ENCODE measurements at places on chromosomes 11 and 22.
A peak's percentile ranks its signal among the peaks of the same experiment; 100 is the strongest.

- no peak for DNase-seq
Measured at GRCh38 chr11:66346476-66347424, 679 bp downstream of the B4GAT1 start.

DNA sequence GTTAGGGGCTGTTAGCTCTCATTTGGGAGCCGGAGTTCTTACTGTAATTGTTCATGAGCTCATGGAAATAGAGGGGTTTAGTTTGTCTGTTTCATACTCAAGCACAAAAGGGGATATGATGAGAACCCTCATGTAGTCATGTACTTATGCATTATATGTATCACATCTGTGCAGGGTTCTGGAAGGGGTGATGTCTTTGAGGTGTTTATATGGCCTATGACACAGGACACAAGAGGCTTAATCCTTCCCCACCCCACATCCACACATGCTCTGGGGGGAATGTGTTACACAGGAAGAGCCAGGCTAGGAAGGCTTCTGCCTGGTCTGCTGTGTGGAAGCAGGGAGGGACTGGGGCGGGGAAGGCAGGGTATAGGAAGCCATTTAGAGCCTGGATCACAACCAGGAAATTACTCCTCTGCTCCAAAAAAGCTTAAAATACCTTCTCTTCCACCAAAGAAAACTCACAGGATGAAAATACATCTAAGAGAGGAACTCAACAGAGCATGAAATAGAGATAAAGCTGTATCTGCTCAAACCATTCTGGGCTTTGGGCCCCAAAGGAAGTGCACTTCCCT lies 316.1 kb downstream of the TMEM135 start:
- DNase-seq: no peak

- no peak for DNase-seq
Measured at GRCh38 chr11:129720156-129720555, 95.5 kb upstream of the TMEM45B start.

- no peak for DNase-seq
Measured at GRCh38 chr11:90836031-90836430, 613.2 kb upstream of the CHORDC1 start.

- DNase-seq: no peak
Measured at GRCh38 chr22:37752189-37753087, 55.3 kb upstream of the GCAT start.

GRCh38 chr11:106379712-106380111 lies 302.2 kb downstream of the AASDHPPT start:
- DNase-seq: no peak

DNA sequence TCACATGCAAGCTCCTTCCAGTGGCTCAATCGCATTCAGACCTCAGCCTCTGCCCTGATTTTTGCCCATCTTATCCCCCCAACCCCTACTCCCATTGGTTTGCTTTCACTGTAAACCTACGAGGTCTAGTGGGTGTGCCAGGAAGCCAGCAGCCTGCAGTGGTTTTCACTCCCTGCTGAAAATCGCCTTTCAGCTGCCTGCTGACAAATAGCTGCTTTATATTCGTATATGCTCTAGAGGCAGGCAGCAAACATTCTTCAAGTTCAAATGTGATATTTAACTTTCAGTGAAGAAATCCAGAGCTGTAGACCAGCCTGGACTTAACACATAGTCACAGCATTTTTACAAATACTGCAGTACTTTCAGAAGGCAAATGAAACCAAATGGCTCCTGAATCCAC lies 92.8 kb upstream of the APOA1 start:
- DNase-seq: no peak

DNA sequence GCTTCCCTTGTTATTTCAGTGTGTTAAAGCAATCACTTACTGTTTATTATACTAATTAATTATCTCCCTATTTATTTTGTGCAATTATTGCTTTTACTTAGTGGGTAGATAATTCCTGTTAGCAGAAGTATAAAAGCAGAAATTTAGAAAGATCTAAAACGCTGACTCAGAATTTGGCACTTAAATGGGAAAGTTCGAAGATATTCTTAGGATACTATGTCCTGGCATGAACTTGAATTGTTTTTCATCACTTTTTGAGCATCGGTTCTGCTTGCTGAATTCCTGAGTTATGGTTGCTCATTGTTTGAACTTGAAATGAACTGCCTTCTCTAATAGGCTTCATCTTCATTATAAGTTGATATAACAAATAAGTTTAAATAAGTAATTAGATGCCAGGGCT lies 325.4 kb downstream of the JRKL start:
- no peak for DNase-seq

- no peak for DNase-seq
Measured at GRCh38 chr11:97432926-97433325, 1043.1 kb downstream of the JRKL start.

- peak; percentile 1 for DNase-seq
Measured at GRCh38 chr22:22943521-22944267, 56.1 kb downstream of the IGLL5 start.

DNA sequence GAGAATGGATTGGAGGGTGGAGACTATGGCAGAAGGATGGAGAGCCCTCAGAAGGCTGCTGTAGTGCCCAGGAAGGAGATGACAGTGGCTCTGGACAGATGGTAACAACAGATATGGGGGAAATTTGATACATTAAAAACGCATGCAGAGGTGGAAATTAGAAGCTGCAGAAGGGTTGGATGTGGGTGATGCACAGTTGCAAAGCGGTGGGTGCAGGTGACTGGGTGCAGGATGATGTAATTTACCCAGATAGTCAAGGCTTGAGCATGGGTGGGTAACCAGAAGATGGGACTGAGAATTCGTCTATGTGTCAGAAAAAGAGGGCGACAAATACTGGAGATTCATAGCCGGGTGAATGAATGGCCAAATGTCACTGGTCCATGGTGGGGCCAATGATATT lies 570.3 kb downstream of the MN1 start:
- no peak for DNase-seq

DNA sequence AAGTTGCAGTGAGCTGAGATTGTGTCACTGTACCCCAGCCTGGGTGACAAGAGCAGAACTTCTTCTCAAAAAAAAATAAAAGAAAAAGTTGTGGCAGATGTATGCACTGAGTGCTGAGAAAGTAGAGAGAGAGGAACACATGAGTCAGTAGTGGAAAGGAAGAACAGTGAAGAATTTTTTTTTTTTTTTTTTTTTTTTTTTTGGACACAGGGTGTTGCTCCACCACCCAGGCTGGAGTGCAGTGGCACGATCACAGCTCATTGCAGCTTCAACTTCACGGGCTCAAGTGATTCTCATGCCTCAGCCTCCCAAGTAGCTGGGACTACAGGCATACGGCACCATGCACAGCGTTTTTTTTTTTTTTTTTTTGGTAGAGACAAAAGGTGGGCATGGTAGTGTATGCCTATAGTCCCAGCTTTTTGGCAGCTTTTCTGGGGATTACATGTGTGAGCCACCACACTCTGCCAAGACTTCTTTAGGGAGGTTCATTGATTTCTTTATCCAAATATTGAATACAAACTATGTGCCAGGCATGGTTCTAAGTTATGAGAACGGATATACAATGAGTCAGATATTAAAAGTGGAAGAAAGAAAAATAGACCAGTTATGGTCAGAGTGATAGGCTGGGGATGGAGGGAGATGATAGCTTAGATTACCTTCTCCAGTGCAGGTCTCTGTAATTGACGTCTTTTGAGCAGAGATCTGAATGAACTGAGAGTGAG lies 62.0 kb downstream of the YAP1 start:
- no peak for DNase-seq

DNA sequence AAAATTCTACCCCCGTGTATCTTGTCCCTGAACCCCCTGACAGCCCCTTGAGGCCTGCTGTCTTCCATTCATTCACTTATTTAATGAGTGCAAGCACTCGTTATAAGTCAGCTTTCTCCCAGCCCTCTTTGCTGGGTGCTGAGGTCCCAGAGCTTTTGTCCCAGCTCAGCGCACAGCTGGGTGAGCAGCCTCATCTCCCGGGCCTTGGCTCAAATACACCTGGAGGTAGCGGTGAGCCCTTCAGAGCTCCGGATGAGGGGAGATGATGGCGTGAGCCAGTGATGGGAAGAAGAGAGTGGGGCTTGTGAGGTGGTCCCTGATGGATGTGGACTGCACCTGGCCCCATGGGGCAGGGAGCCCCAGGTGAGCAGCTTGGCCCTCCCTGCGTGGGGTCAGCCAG lies 18.1 kb upstream of the ARHGAP8 start:
- DNase-seq: no peak

DNA sequence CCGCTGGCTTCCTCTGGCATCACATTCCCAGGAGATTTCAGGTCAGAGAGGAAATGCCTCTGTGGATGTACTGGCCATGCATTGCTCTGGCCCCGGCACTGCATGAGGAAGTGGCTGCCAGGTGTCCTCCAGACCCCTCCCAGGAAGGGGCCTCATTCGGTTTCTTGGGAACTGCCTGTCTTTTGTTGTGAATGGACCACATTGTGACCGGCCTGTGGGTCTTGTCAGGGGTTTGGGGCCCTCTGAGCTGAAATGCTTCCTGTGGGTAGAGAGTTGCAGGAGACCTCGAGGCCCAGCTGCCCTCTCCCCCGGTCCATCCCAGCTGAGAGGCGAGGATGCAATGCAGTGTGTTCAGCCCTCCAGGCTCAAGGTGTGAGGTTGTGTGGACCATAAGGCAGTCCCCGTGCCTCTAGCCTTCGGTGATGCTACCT lies 18.8 kb upstream of the ST3GAL4 start:
- no peak for DNase-seq

DNA sequence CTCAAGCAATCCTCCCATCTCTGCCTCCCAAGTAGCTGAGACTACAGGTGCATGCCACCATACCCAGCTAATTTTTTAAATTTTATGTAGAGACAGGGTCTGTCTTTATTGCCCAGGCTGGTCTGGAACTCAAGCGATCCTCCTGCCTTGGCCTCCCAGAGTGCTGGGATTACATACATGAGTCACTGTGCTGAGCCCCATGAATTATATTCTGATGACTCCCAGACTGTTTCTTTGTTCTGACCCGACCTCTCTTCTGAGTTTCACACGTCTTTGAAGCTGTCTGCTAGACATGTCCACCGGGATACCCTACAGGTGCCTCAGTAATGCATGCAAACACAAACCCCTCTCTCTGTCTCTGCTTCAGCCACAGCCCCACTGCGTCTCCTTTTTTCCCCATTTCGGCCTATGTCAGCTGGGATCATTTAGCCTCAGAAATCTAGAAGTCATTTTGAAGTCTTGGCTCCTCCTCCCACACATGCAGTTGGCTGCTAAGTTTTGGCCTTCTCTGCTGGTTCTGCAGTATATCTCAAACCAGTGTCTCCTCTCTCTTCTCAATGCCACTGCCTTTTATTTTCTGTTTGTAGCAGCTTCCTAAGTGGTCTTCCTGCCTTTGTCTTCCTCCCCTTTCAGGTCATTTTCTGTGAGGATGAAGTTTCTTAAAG lies 4.8 kb downstream of the VPS26B start:
- no peak for DNase-seq

GRCh38 chr11:13126430-13126829 lies 117.3 kb downstream of the RASSF10 start:
- no peak for DNase-seq
